Suprapubic skin (tissue), 4 donors: ENCODE measurements at places on chromosomes 5 and 9.
A peak's percentile ranks its signal among the peaks of the same experiment; 100 is the strongest.

DNA sequence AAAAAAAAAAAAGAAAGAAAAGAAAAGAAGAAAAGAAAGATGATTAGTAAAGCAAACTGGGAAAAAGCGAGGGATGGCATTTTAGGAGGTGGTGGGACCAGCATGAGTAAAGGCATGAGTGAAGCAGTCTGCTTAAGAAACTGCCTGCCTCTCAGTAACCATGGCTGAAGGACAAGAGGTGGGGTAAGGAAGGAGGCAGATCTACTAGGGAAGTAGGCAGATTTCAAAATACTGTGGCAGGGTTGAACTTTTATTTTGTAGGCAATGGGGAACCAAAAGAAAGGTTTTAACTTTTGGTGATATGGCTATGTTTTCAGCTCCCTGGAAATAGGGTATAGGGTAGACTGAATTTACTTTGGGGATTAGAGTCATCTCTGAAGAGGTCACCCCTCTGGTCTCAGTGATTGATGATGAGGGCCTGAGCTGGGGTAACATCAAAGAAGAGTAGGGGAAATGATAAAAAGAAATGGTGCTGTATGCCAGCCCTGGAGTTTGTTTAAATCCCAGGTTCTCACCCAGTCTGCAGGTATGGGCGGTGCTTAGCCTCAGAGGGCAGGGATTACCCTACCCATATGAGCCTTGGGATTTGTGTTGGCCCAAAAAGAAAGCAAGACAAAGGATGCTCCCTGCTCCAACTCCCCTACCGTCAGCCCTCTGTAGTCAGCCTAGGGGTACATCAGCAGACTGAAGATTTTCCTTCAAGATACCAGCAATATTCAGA lies 316.2 kb downstream of the CWC27 start:
- no peak for DNase-seq

- DNase-seq = no peak
These were observed 10.6 kb downstream of the SCGB3A1 start for GRCh38 chr5:180580681-180581080.

GRCh38 chr9:33131790-33132772 lies 35.1 kb downstream of the B4GALT1 start:
- peak; percentile 49 for DNase-seq

DNA sequence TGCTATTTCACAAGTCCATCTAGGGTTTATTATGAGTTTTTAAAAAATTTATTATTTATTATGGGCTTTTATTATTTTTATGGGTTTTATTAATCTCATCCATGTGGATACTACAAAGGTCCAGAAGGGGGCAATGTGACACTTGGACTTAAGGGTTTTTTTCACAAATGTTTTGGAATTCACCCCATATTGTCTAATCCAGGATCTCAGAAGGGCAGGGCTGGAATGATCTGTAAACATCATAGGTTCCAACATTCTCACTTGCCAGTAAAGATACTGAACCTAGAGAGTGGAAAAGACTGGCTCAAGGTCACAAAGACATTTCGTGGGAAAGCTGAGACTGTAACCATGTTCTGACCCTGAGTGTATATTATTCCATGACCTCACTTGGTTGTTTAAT lies 35.6 kb downstream of the NIM1K start:
- no peak for DNase-seq

- peak; percentile 32 for DNase-seq
These were observed 41.5 kb downstream of the PLPP7 start for GRCh38 chr9:131330814-131331600.

DNA sequence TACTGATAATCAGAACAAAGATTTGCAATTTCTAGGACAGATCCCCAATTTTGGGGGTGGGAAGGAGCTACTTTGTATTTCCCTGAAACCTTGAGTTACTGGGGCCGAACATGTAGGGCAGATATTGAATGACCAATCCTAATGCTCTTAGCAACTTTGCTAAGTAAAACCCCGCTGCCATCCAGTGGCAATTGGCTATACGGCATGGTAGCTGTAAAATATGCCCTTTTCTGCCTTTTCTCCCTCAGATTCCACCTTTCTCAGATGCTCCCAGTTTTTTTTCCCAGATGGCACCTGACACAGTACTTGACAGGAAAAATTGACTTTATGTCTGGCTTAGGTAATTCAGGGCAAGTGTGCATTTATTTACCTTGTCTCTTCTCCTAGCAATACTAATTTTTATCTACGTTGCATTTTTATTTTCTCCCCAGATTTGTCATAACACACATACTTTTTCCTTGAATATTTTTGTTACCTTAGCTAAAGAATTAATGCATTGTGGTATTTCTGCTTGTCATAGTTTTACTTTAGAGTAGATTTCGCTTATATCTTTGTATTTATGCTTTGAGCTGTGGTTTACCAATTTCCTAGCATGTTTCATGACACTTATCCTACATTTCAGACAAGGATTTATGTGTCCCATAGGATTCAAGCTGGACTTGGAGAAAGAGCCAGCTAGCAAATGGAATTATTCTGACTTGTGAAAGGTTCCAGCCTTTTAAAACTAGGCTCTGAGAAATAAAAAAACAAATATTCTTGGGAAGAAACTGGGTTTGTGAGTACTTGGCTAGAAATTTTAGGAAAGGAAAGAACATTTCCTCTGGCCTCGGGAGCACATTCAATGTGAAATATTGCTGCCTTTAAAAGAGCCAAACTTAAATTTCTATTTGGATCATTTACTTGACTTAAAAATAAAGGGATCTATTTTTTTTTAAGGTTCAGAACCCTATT lies 37.4 kb downstream of the PIK3R1 start:
- no peak for DNase-seq

GRCh38 chr5:13930541-13931171 lies 13.8 kb downstream of the DNAH5 start:
- DNase-seq = no peak

DNA sequence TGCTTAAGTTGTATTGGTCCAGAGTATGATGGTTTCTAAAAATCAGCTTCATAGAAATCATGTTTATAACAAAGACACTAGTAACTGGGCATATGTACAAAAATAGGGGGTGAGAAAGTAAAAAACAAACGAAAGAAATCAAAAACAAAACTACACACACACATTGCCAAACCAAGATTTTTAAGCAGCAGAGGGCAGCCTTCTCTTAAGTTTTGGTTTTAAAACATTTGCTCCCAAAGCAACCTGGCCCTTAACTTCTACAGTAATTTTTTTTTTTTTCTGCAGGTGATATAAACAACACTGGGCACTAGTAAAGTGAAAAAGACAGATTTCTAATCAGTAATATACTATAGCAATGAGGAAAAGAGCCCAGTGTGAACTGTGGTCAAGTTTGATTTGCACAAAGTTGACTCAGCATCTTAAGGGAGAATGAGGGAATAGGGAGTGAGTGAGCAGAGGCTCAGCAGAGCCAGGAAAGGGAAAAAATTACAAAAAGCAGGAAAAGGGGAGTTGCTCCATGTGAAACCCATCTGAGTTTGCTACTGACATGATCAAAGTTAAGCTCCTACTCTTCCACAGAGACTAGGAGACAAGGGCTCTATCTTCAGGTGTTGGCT lies 13.4 kb upstream of the GAPT start:
- no peak for DNase-seq

- no peak for DNase-seq
These were observed 509.4 kb downstream of the NFIB start for GRCh38 chr9:13804532-13804931.

- DNase-seq = no peak
These were observed 179.5 kb downstream of the TRIO start for GRCh38 chr5:14322437-14323187.

DNA sequence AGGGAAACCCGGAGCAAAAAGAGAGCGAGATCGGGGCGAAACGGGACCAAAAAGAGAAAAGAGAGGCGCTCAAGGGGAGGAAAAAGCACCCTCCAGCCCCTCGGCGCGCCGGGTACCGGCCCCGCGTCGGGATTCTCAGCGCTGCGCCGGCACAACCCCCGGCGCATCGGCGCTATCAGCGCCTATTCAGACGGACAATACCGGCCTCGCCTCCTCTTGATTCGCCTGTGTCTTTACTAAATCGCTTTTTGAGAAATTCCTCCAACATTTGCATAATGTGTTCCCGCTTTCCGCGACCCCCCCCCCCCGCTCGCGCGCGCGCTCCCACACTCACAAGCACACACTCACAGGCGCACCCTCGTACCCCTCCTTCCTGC lies 578 bp downstream of the LHX6 start:
- no peak for DNase-seq

GRCh38 chr5:42948961-42949347 lies 91.2 kb downstream of the ANXA2R start:
- no peak for DNase-seq

DNA sequence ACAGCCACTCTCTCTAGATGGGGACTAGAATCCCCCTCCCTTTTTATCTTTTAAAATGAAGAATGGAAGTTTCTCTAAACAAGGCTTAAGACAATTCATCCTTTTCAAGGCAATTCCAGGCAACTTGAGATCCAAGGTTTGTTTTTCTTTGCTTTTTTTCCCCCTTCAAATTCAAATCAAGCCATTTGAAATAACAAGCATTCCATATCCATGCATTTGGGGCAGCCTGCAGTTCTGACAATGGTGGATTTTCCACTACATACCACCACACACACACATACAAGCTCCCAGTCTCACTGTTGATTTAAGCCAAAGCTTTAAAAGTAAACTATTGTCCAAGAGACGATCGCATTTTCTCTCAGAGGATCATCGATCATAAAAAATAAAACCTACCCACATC lies 424 bp downstream of the INSYN2B start:
- DNase-seq = no peak

GRCh38 chr5:32285510-32286138 lies 27.1 kb downstream of the MTMR12 start:
- no peak for DNase-seq

DNA sequence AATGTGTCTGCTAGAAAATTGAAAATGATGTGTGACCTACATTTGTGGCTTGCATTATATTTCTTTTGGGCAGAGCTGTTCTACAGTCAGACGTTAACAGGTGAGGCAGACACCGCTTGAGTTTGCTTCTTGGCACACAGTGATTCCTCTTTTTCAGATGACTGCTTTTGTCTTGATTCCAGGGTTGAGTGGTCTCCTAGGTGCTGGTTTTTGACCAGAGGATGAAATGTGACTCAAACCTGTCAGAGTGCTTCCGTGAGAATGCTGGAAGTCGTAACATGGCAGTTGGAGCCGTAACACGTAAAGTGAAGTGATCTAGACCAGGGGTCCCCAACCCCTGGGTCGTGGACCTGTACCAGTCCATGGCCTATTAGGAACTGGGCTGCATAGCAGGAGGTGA lies 28.3 kb upstream of the NDFIP1 start:
- DNase-seq = no peak

- DNase-seq = no peak
These were observed 67.8 kb downstream of the EFNA5 start for GRCh38 chr5:107602896-107603295.

GRCh38 chr9:36865731-36866635 lies 168.1 kb downstream of the PAX5 start:
- no peak for DNase-seq

- DNase-seq = no peak
These were observed 5.7 kb upstream of the EBF1 start for GRCh38 chr5:159105145-159106053.

DNA sequence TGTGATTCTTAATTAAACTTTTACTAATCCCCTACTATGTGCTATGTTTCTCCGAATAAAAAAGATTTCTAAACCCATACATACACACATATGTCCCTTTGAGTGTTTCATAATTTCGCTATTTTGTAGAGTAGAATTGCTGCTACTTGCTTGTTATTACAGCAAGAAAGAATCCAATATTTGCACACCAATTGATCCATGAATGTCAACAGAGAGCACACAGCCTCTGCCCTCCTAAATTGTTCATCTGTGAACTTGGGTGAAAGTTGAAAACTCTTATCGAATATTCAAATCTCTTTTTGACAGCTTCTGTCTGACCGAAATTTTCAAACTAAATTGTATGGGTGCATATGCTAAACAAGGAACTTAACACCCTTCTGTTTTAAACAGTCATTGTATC lies 83.4 kb upstream of the RASEF start:
- DNase-seq = no peak

GRCh38 chr5:15615859-15616258 lies 115.9 kb downstream of the FBXL7 start:
- no peak for DNase-seq

- DNase-seq = no peak
These were observed 24.1 kb downstream of the NKX2-5 start for GRCh38 chr5:173210877-173211276.

DNA sequence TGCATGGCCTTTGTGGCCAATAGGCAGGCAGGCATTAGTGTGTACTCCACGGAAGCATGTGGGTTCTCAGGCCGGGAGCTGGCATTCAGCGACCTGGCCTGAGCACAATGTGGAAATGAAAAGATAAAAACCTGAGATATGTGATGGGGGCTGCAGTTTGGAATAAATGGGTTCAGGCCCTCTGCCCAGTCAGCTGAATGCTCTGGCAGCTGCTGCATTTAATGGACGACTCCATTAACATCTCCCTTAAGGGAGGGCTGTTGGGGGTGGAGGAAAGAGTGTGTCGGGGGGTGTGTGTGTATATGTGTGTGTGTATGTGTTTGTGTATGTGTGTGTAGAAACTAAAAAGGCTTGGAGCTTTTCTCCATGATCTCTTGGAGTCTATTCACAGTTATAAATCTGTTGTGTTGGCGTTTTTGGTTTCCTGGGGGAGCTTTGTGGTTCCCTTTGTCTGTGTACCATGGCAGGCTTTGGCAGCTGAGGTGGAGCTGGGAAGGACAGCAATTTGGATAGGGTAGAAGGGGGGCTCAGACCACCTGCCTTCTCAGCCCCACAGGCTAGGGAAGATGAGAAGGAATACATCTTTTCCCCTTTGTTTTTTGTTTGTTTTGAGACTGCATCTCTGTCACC lies 27.3 kb upstream of the HSPA9 start:
- peak; percentile 8 for DNase-seq

GRCh38 chr5:39760385-39761198 lies 335.8 kb upstream of the DAB2 start:
- DNase-seq = no peak

DNA sequence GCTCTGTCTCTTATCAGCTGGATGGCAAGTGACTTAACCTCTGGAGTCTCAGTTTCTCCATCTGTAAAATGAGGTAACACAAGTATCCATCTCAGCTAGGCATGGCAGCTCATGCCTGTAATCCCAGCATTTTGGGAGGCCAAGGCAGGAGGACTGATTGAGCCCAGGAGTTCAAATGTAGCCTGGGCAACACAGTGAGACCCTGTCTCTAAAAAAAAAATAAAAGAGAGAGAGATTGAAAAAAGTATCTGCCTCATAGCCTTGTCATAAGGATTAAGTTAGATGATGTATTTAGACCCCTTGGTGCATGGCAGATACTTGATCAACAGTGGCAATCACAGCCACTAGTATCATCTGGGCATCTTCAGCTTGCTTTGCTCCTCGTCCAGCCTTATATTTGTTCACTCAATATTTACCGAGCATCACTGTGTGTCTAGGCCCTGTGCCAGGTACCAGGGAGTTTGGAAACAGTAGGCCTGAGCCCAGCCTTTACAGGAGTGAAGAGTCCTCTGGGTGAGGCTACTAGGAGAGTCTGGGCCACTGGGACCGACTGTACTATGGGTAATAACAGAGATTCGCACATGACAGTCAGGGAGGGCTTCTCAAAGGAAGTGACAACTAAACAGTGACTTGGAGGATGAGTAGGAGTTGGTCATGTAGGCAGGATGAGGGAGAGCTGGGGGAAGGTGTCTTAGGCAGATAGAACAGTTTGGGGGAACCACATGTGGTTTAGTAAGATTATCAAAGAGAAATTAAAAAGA lies 34.2 kb downstream of the CORO2A start:
- DNase-seq = no peak

- no peak for DNase-seq
These were observed 195.3 kb upstream of the NR4A3 start for GRCh38 chr9:99626426-99626825.
